T-helper 9 cell (primary cell): ENCODE measurements at places on chromosomes 11 and 22.

- peak; percentile 79 for DNase-seq
Measured at GRCh38 chr11:57644748-57645688, 4.7 kb downstream of the YPEL4 start.

GRCh38 chr22:32850591-32851517 is 49.3 kb downstream of the TIMP3 start:
- DNase-seq = no peak

DNA sequence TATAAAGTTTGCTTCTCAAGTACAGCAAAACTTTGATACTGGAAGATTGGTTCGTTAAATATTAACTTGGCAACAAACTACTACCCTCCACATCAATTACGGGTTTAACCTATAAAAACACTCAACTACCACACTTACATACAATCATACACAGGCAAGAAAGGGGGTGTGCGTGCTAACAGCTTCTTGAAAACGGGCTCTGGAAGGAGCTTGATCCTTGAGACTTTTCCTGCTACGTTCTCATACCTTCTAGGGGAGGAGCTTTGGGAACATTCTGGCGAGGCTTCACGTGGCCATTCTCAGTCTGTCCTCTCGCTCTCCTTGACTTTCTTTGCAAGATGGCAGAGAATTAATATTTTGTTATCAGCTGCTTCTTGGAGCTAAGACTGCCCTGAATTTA is 6.8 kb upstream of the ESAM start:
- DNase-seq = no peak

- no peak for DNase-seq
Measured at GRCh38 chr22:20741008-20741633, 32.8 kb upstream of the SERPIND1 start.

DNA sequence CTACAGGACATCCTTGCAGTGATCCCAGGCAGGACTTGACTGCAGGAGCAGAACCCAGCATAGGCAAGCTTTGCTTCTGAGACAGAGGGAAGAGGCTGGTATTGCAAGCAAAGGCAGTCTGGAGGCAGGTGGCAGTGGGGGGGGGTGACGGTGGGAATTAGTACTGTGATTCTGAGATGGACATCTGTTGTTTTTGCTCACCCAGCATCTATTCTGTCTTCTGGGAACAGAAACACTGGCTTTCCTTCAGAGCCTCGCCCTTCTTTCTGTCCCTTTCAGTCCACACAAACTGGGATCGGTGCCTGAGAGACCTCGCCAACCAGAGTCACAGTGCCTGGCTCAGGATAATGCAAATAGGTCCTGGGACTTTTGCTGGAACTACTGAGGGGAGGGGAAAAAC is 31.2 kb upstream of the RASL10A start:
- DNase-seq = no peak

DNA sequence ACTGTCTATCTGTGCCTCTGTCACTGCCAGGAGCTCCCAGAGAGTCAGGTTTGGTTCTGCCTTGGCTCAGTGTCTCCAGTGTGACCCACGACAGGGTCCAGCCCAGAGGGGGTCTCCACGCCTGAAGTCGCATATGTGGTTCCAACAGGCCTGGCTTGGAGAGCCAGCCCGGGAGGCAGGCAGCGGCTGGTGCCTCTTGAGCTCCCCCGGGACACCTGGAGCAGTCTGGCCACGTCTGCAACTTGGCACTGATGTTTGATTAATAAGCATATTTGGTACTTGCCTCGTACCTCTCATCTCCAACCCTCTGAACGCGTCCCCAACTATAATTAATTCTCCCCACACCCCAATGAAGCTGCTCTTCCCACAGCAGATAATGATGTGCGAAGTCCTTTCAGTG is 31.7 kb upstream of the SHISAL1 start:
- no peak for DNase-seq
